Daoy (cell line): ENCODE measurements at places on chromosomes 3 and 15. TPM values are rescaled to one million over a fixed set of nuclear protein-coding genes. Genes with fewer than 3 reads are reported as not detected.

ALDH1L1 gene
- 0.11 TPM in 1 of 2 replicates, not detected in the other for total RNA-seq

ITIH1 gene
- total RNA-seq: not detected in 2 replicates

- no peak for DNase-seq
Observed at GRCh38 chr15:60928210-60928609, 300.9 kb downstream of the RORA start.

DNA sequence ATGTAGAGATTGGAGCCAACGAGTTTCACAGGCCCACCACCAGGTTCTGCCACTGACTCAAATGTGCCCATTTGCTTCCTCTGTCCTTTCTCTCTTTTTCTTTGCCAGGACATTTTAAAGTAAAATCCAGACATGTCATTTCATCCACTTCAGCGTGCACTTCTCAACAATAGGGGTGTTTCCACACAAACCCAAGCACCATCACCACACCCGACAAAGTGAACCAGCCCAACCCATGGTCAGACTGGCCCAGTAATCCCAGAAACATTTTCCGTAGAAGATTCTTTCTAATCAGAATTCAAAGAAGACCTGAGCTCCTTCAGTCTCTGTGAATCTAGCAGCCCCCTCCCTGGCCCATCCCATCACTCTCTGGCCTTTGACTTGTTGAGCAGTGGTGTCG lies 13.4 kb downstream of the CFAP100 start:
- no peak for DNase-seq

DOCK3 gene
- total RNA-seq: 0.36 and 0.51 TPM in 2 replicates

OXSM gene
- 10.6 and 33.0 TPM in 2 replicates for total RNA-seq

DNA sequence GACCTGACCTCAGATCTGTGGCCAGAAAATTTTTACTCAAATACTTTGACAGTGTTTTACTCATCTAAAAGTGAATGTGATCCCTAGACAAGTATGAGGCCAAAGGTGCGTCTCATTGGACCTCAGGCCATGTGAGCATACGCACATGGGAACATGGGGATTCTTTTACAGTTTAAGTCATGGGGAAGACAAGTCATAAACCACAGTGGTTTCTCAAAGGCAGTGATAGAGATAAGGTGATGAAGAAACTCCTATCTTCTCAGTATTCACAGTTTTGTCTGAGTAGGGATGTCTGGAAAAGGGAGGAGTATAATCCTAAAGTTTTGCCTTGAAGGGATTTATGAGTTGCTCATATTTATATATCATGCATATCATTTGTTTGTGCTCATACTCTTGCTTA lies 173.8 kb downstream of the FNDC3B start:
- peak; percentile 84 for DNase-seq

DNA sequence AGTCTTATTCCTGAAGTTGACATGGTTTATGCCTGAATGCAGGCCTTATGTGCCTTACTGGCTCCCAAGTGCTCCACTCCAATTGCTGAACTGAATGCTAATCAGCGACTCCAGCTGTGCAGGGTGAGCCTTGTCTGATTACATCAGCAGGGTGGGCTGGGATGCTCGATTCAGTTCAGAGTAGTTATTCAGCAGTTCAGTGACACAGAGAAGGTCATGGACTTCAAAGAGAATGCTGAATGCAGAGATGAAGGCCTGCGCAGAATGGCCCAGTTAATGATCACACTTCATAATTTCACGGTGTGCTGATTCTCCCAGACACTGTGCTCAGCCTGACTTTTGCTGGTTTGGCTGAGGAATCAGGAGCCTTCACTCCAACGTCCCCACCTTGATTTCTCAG lies 63.6 kb downstream of the CLDN1 start:
- no peak for DNase-seq

DNA sequence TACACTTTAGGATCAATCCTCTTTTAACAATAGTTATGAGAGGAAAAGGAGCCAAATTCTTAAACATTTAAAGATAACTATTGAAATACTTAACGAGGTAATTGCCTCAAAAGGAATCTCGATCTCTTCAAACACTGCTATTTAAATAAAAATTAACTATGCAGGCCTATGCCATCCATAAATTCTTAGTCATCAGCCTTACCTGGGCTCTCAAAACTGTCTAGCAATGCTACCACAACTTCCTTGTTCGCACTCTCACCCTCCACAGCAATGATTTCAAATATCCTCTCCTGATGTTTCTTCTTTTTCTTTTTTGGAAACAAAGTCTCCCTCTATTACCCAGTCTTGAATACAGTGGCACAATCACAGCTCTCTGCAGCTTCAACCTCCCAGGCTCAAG lies 12.3 kb downstream of the ETFA start:
- no peak for DNase-seq

DNA sequence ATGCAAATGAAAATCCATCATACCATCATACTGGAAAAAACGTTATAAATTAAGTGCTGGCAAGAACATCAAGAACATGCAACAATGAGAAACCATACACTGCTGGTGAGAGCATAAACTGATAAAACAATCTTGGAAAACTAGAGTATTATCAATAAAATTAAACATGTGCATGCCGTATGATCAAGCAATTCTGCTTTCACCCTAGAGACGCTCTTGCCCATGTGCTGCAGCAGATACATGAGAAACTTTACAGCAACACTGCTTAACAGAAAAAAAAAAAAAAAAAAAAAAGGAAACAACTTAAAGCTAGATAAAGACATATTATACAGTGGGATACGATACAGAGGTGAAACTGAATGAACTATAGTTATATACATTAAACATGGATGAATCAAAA lies 21.8 kb downstream of the SPG11 start:
- no peak for DNase-seq

MCTP2 gene
- 3.7 TPM in 2 replicates for total RNA-seq

GRCh38 chr3:126399351-126399735 lies 4.6 kb downstream of the CFAP100 start:
- no peak for DNase-seq

DNA sequence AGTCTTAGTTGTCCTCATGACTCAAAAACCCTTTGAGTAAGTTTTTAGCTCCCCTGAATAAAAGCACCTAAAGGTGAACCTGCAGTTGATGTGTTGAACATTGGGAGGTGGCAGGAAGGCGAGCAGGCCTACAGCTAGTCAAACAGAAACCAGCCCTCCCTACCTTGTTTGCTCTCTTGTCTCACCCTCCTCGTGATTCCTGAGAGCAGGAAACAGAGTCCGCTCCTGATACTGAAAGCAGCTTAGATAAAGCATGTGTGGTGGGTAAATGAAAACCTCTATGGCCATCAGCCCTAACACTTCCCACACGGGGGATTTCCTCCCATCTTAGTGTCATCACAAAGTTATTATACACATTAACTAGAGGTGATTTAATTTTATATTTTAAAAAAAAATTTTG lies 21.8 kb upstream of the CLDN18 start:
- no peak for DNase-seq

GRCh38 chr15:68526269-68526668 lies 52.5 kb upstream of the CORO2B start:
- DNase-seq: peak; percentile 69

DNA sequence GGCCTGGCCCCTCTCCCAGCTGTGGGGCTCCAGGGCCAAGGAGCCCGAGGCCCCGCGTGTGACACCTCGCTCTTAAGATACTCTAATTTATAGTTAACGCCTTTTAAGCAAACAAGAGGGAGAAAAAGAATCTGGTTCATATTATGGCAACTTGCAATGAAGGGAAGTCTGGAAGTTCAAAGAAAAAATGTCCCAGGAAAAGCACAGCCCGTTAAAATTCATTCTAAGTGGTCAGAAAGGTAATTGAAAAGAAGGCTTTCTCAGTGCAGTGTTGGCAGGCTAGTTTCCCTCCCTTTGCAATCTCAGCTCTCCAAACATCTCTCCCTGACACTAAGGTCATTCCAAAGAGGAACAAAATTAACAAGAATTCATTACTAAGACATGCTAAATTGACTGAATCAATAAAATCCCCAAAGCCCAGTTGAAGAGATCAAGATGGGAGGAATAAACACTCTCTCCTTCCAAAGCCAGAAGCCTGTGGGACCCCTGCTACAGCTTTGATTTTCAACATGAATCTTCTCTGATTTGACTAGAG lies 339.3 kb downstream of the THSD4 start:
- DNase-seq: no peak

GRCh38 chr15:91908391-91908790 lies 54.9 kb downstream of the SLCO3A1 start:
- peak; percentile 68 for DNase-seq

GRCh38 chr3:143363276-143363675 lies 243.7 kb downstream of the CHST2 start:
- no peak for DNase-seq

GRCh38 chr3:50388016-50388719 lies 28.8 kb upstream of the TMEM115 start:
- no peak for DNase-seq

ABHD10 gene
- total RNA-seq: 36.3 and 40.5 TPM in 2 replicates

DNA sequence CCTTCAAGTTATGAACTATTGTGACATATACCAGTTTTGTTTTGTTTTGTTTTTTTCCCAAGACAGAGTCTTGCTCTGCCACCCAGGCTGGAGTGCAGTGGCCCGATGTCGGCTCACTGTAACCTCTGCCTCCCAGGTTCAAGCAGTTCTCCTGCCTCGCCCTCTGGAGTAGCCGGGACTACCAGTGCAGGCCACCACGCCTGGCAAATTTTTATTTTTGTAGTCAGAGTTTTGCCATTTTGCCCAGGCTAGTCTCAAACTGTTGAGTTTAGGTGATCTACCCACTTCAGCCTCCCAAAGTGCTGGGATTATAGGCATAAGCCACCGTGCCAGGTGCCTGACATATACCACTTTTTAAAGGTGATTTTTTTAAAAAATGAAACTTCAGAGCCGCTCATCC lies 74.6 kb downstream of the ARRDC4 start:
- DNase-seq: no peak

GRCh38 chr15:58556028-58556361 lies 124.2 kb downstream of the LIPC start:
- no peak for DNase-seq

GRCh38 chr3:152285509-152285908 lies 16.8 kb downstream of the MBNL1 start:
- DNase-seq: no peak

AHSG gene
- total RNA-seq: not detected in 2 replicates

- no peak for DNase-seq
Observed at GRCh38 chr3:179113903-179114302, 34.3 kb upstream of the PIK3CA start.

SPRED1 gene
- 15.9 and 17.5 TPM in 2 replicates for total RNA-seq

GRCh38 chr15:89429986-89430385 lies 66.4 kb downstream of the RHCG start:
- DNase-seq: no peak

DNA sequence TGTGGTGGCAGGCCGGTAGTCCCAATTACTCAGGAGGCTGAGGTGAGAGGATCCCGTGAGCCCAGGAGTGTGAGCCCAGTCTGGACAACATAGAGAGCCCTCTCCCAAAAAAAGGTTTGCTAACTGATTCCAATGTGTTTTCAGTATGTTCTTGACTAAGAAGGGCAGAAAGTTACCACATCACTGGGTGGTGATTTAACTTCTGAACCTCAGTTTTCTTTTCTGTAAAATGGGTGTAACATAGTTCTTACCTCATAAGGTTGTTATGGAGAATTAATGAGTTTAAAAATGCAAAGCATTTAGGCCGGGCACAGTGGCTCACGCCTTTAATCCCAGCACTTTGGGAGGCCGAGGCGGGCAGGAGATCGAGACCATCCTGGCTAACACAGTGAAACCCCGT lies 28.5 kb upstream of the RAF1 start:
- DNase-seq: no peak

DNA sequence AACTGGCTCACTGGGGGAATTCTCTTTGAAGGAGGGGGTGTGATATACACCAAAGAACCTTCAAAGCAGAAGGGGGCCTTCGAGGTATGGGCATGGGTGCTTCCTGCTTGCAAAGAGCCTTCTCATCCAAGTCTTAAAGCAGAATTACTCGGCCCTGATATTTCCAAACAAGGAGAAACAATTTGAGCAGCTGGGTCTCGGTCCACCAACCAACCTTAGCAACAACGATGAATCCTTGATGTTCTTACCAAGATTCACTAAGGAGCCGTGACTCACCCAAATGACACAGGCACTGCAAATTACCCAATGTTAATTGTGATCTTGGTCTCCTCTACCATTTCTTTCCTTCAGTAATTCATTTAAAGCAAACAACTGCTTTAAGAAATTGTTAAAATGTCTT lies 7.7 kb downstream of the HOMER2 start:
- peak; percentile 48 for DNase-seq

DNA sequence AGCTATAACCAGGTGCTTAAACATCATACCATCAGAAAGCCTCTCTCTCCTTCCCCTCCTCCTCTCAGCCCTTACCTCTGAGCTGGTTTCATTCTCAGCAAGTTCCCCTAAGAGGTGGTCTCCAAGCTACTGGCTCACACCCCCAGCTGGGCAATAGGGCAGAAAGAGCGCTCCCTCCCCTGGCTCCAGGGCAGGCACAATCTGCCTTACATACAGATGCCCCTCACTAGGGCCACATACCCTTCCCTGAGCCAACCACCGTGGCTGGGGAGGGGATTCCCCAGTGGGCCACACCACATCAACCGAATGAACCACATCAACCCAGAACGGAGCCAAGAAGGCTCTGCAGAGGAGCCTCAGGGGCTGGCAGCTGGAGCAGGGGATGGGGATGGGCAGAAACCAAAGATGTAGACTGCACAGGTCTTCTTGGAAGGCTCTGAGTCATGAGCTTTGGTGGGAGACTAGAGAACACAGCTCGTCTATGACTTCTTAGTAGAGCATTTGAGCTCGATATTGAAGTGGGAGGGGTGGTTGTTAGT lies 4.6 kb upstream of the FBLN2 start:
- DNase-seq: peak; percentile 73

C3orf52 gene
- 14.7 and 18.1 TPM in 2 replicates for total RNA-seq

P2RY13 gene
- total RNA-seq: not detected in 2 replicates

- no peak for DNase-seq
Observed at GRCh38 chr15:90241343-90242192, 7.6 kb downstream of the GDPGP1 start.

DNA sequence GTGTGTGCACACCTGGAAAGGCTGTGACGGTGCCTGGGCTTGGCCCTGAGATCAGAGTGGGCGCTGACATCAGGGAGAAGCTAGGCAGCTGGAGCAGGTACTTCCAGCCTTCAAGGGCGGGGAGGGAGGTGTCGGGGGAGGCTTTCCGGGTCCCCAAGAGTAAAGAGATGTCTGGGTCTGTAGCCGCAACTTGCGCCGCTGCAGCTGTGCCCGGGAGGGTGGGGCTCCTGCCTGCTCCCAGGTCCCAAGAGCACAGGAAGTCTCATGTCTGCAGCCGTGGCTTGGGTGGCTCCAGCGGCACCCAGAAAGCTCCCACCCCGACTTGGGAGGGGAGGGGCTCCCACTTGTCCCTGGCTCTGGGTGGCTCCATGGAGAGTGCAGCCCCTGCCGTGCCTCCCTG lies 103.2 kb upstream of the BNIP2 start:
- peak; percentile 8 for DNase-seq

- DNase-seq: no peak
Observed at GRCh38 chr3:172174513-172175253, 135.3 kb downstream of the FNDC3B start.
